ENCODE measurements at places on chromosomes 3 and 15.

DNA sequence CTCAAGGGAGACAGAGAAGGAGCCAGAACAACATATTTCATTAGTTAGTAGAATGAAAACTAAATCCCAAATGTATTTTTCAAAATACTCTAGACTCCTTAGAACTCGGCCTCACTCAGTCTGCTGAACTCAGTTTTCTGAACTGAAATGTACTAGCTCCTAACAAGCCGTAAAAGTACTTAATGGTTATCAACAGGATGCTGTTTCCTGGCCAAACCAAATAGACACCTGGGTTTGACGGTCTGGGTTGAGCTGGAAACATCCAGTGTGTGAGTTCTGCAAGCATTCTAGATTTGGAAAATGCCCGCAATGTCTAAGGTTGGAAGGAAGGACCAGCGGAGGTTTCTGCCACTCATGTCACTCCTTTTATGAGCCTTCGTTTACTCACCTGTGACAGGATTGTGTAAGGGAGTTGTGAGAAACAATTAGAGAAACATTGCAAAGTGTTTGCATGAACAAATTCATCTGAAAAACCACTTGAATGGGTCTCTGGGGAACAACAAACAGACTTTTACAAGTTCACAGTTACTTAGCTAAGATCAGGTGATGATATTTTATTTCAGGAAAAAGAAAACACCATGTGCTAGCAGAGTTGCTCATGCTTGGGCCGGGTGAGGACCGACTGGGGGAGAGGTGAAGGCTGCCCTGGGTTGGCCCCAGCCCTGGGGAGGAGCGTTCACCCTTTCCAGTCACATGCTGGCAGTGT lies 151.0 kb downstream of the ALDH1A2 start:
- DNase-seq, result no peak

DNA sequence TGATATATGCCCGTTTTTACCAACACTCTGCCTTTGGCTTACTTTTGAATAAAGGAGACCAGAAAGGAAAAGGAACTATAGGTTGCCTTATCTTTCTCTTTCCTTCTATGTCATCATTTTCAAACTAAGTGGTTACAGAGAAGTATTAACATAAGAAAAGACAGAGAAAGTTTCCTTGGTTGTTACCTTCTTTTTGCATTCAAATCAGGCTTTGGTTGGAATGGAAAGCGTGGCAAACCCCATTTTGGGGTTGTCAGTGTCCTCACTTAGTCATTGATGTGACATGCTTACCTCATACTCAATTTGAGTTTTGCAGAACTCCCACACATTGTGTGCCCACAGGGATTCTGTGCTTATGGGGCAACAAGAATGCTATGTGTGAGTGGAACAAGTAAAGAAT lies 3.7 kb upstream of the THRB start:
- DNase-seq, result no peak

- DNase-seq, result no peak
Observed at GRCh38 chr3:160851629-160852210, 95.7 kb downstream of the PPM1L start.

DNA sequence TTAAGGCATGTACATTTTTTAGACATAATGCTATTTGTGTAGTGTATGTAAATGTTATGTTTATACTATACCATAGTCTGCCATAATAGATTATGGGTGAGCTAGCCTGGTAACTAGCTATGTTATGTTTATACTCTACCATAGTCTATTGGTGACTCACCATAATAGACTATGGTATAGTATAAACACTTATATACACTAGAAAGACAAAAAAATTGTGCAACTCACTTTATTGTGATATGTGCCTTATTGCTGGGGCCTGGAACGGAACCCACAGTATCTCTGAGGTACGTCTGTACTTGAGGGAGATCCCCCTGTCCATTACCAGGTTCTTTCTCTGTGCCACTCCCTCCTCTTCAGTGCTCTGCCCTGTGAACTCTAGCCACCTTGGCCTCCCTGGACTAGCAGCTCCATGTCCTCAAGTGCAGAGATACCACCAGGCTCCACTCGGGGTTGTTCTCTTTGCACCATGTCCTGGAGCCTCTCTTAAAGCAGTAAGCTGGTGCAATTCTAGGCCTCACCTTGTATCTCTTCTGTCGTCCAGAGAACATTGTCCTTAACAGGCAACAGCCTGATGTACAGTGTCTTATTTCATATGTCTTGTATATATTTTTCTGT lies 60.8 kb upstream of the PXYLP1 start:
- no peak for DNase-seq

DNA sequence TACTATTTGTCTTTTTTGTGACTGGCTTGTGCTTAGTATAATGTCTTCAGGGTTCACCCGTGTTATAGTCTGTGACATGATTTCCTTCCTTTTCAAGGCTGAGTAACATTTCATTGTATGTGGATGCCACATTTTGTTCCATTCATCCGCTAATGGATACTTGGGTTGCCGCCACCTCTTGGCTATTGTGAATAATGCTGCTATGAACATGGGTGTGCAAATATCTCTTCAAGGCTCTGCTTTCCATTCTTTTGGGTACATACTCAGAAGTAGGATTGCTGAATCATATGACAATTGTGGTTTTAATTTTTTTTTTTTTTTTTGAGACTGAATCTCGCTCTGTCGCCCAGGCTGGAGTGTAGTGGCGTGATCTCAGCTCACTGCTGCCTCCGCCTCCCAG lies 15.4 kb downstream of the CRTC3 start:
- DNase-seq, result no peak

DNA sequence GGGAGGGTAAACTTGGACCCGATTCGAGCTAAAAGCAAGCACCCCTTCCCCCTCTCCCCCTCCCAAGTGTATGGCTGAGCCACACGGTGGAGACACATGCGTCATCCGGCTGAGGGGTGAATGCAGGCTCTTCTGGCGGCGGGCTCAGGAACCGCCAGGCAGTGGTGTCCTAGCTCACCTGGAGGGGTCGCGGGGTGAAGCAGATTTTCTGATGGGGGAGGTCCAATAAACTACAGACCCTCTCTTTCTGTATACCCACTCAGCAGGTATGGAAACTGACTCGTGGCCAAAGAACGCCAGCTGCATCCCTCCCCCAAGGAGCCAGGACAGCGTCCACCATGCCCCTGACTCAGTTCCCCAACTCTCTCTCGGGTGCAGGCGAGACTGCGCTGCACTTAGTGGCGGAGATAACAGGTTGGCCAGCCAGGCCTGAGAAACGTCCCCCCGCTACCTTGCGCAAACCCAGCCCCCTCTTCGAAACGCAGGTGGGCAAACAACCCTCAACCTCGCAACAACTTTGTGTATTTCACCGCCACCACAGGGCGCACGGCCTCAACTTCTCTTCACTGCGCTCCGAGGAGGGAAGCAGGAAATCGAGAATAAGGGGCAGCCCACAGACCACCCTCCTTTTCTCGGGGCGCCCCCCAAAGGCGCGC lies 1.3 kb downstream of the MAGI1 start:
- DNase-seq, result peak; percentile 26

DNA sequence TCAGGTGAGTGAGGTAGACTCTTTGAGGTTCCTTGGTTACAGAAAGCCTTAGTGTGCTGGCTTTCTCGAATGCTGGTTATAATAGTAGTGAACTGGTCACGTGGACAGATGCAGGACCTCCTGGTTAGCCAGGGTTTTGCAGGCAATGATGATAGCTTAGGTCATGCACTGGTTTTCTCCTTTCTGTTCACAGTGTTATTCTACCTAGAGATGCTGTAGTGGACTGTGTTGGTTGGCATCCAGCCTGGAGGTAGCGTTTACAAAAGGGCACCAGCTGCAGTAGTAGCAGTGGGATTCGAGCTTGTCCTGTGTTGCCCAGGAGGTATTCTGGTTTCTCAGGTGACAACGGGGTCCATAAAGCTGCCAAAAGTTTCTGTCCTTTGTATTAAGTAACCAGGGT lies 27.0 kb downstream of the PCCB start:
- no peak for DNase-seq

- no peak for DNase-seq
Observed at GRCh38 chr3:105891101-105891500, 22.3 kb upstream of the CBLB start.

DNA sequence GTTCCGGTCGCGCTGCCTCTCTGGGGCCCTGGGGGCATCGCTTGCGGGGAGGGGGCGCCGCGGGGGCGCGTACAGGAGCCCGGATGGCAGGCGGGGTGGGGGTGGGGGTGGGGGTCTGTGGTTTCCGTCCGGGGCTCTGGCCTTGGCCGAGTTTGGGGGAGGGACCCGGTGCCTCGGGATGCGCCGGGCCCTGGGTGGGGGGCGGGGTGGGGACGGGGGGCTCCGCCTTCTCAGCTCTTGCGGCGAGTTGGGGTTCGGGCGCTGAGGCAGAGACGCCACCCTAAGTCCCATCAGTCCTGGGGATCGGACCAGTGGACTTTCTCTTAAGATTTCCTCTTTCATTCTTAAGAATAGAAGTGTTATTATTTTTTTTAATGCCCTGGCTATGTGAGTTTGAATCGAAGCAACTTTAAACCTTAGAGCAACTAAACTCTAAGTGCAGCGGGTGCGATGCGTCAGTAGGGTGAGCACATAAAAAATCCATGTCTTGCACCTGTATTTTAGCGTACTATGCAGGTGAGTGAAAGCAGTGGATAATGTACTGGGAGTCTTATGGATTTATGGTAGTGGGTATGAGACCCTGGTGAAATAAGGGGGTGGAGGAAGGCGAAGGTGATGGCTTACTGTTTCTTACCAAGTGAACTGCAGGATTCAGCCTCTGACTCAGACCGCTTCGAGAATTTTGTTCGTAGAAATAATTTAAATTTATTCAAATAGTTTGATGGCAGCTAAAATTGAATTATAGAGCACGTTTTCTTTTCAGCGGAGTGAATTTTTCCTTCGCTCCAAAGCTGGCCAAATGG lies 762 bp downstream of the CTNNB1 start:
- no peak for DNase-seq

DNA sequence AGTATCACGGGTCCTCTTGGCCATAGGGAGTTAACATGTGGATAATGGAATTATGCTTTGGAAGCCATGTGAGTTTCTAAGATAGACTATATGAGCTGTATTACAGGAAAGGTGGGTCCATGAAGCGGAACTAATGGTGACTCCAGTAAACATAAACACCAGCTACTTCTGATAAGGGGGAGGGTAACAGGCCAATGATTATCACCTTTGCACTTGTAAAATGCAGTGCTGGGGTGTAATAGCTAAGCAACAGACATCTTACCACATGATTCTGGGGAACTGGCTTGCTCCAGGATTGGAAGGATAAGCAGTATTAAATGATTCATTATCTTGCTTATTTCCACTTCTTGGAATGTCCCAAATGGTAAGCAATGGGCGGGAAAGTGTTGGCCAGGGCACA lies 61.4 kb upstream of the CD47 start:
- no peak for DNase-seq

- no peak for DNase-seq
Observed at GRCh38 chr15:66858423-66859207, 156.6 kb downstream of the SMAD6 start.

GRCh38 chr3:14520149-14520548 lies 20.0 kb downstream of the GRIP2 start:
- no peak for DNase-seq

DNA sequence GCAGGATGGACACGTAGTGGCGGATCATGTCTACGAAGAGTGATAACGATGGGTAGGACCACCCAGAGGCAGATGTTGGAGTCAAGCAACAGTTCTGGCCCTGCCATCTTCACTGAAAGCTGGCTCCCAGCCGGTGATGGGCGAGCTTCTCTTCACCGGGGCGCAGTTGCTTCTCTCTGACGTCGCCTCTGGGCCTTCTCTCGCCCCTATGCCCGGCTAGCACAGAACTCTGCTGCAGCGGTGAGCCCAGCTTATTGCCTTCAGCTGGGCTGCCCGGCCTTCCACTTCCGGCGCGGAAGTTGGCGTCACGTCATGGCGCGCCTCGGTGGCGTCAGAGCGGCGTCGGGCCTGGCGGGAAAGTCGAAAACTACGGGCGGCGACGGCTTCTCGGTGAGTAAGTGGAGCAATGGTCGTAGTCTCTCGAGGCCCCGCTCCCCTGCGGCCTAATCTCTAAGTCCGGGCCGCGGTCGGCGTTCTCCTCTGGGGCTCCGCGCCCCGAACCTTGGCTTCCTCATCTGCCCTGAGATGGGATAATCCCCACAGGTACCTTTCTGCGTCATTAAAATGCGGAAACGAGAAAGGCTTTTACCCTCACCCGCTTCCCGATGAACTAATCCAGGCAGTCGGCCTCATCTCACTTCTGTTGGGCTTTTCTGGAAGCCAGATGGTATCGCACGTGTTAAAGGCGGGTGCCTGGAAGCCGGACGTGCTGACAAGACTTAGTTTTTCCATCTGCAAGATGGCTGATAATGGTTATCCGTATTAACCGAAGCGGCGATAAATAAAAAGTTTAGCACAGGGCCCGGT lies at the start of gene FANCD2:
Gene FANCD2 (plus strand): TSS at position 354 of the 807 bp plus-strand sequence. CDS start 2,221 bp downstream, outside the sequence.
- DNase-seq, result peak; percentile 91

DNA sequence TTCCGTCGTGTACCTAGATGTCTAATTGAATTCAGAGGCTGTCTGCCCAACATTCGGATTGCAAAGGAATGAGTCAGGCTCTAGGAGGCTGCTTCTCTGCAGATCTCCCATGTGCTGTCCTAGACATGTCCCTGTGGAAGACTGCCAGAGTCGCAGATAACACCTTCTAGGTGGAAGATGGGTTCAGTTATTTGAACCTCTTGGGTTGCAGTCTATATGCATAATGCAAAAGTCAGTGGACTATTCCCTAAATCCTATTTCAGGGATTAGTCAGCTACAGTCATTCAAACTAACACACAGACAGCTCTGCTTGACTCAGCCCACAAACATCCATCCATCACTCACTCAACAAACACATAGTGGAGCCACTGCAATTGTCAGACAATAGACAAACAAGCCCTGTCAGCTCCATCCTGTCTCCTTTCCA lies 300.0 kb upstream of the CTNNB1 start:
- DNase-seq, result no peak

GRCh38 chr3:33717616-33717865 lies 513 bp downstream of the CLASP2 start:
- no peak for DNase-seq

- no peak for DNase-seq
Observed at GRCh38 chr15:93986400-93986984, 244.9 kb upstream of the MCTP2 start.
